ENCODE measurements at places on chromosomes 3 and 15. TPM values are rescaled to one million over a fixed set of nuclear protein-coding genes. Genes with fewer than 3 reads are reported as not detected.

FGF7 gene
- total RNA-seq: 11.0 TPM

LDHAL6B gene
- total RNA-seq: not detected

- no peak for DNase-seq
Measured at GRCh38 chr15:43550527-43551363, 33.3 kb downstream of the MAP1A start.

GRCh38 chr3:152677491-152677890 lies 157.4 kb upstream of the P2RY1 start:
- no peak for DNase-seq

DNA sequence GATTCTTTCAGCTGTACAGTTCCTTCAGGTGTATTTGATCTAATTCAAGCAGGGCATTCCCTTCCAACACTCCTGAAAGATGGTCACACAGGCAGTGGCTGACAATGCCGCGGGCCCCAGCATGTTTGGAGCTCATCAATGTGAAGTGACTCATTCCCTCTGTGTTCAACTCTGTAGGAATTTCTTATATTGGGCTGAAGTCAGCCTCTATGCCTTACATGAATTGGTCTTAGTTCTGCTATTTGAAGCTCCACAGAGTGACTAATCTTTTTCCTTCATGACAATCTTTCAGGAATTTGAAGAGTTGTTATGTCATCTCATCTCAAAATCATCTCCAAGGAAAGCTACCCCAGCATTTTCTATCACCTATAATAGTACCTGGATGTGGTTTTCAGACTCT lies 142.5 kb upstream of the C2CD4B start:
- DNase-seq: no peak

DNA sequence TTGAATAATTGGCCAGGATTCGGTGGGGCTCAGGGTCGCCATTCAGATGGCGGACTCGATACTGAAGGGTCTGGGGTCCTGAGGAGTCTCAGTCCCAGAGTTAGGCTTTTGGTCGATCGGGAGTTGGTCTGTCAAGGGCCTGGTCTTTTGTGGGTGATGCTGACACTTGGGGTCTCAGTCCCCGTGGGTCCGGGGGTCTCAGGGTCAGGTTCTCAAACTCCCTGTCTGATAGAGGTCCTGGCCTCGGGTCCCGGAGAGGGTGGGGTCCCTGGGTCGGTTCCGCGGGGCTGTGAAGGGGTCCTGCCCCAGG lies 467 bp downstream of the NCKIPSD start:
- DNase-seq: no peak
